Hematopoietic multipotent progenitor cell treated with erythropoietin and hydrocortisone succinate and interleukin-3 and kit ligand, for 17 days (in vitro differentiated cells): ENCODE measurements at places on chromosomes 11 and 22.

- no peak for DNase-seq
These were observed 125.9 kb upstream of the SYT13 start for GRCh38 chr11:45412051-45412471.

DNA sequence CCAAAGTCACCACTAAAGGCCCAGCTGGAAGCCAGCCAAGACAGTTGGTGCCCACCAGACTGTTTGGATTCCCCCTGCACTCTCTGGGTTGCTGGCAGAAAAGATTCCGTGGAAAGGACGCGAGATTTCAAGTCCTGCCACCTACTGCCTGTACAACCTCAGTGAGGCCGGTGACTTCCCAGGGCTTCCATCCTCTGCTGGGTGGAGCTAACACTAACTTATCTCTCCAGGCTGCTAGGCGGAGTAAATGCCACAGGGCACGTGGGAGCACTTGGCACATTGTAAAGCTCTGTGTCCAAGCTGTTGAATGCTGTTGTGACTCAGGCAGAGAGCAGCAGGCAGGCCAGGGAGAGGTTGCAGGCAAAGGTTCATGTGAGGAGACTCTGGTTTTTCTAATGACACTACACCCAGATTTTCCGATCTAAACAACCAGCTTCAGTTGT is 50.9 kb upstream of the CDON start:
- peak; percentile 52 for DNase-seq

- no peak for DNase-seq
These were observed 107.5 kb upstream of the THY1 start for GRCh38 chr11:119530509-119530908.

DNA sequence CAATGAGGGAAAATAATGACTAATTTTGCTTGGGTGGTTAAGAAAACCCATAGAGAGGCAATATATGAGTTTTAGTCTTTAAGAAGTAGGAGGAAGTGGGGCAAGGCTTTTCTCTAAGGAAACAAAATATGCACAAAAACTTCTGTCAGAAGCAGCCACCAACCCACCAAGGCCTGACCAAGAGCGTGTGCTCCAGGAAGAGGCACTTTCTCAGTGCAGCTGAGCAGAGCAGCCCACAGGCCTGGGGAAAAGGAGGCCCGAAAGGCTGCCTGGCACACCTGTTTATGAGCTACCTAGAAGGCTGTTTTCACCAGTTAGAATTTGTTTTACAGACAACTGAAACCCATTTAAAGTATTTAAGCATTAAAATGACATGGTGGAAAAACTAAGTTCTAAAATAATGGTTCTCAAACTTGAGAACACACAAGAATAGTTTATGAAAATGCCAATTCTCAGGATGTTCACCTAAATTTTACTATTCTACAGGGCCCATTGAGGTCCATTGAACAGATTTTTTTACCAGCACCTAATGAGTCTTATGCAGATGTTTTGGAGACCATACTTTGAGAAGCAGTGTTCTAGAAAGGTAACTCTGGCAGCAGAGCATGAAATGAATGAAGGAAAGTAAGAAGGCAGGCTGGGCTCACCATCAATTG is 160.5 kb upstream of the DDI1 start:
- DNase-seq: no peak

GRCh38 chr11:86477495-86478155 is 102.9 kb downstream of the CCDC81 start:
- DNase-seq: no peak
